ENCODE measurements at places on chromosomes 11 and 22. TPM values are rescaled to one million over a fixed set of nuclear protein-coding genes. Genes with fewer than 3 reads are reported as not detected.

Gene OR52H1
- not detected for total RNA-seq

Gene GAL3ST1
- not detected for total RNA-seq

Gene KCNK4
- total RNA-seq, result not detected

Gene LMO2
- not detected for total RNA-seq

Gene DEUP1
- not detected for total RNA-seq

Gene EI24
- total RNA-seq, result 90.3 TPM

Gene ESAM
- total RNA-seq, result 0.13 TPM

Gene HOATZ
- not detected for total RNA-seq

Gene MOGAT2
- total RNA-seq, result not detected
